ENCODE measurements at places on chromosomes 12 and 14. TPM values are rescaled to one million over a fixed set of nuclear protein-coding genes. Genes with fewer than 3 reads are reported as not detected.
A peak's percentile ranks its signal among the peaks of the same experiment; 100 is the strongest.

The TAS2R14 gene
- total RNA-seq = 3.9 TPM

The KLRC1 gene
- not detected for total RNA-seq

The PKP2 gene
- 0.28 TPM for total RNA-seq

- DNase-seq = peak; percentile 23
Observed at GRCh38 chr14:95424529-95424928, 91.9 kb downstream of the SYNE3 start.

DNA sequence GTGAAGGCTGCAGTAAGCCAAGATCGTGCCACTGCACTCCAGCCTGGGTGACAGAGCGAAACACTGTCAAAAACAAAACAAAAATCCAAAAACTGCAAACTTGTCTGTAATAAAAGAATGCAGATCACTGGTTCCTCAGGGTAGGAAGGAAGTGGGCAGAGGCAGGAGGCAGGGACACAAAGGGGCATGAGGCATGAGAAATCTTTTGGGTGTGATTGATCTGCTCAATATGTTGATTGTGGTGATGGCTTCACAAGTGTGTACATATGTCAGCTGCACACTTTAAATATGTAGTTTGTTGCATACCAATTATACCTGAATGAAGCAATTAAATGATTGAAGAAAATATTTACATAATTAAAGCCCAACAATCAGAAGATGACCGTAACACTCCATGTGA, 117.6 kb downstream of the CMAS start:
- no peak for DNase-seq

Data from IMR-90 (cell line).